Thyroid gland (tissue), 4 donors: ENCODE measurements at places on chromosomes 3 and 15. TPM values are rescaled to one million over a fixed set of nuclear protein-coding genes. Genes with fewer than 3 reads are reported as not detected.

DNA sequence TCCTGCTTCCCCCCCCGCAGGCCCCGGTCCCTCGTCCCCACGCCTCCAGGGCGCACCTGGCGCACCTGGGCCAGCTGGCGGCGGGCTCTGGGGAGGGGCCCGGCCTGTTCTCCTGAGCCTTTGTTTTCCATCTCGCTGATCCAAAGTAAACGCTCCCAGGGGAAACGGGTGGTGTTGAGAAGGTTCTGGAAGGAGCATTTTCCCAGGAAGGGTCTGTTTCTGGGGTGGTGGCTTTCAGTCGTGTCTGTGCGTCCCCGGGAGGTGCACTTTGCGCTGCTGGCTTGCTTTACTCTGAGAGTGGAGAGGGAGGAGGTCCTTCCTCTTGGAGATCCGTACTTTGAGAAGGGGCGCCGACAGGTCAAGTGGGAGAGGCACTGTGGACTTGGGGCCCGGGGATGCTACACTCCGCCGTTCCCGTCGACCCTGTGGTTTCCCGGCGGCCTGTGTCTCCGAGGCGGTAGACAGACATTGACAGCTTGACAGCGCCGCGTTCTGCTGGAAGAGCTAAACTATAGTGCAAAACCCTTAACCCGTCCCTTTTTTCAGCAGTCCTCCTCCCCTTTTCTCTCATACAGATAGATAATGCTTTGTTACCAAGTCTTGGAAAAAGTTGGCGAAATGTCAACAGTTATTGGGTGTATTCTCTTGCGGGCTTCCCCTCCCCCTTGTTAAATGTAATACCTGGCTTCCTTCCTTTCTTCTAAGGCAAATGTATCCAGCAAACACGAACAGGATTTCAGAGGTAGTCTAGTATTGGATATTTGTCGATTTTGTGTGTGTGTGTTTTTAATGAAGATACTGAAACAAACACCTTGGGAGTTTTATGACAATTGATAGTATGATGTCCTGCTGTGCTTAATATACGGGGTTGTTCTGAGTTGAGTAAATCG is 6.5 kb downstream of the TPM1 start:
- H3K36me3 ChIP-seq: no peaks in the 10 kb centered on the region
- peaks cover 66% of the 10 kb centered on the region for H3K4me1 ChIP-seq
- peak overlapping the region; percentile 69 for H3K4me3 ChIP-seq
- no peaks in the 10 kb centered on the region for H3K27me3 ChIP-seq
- H3K27ac ChIP-seq: peak overlapping the region; percentile 59

DNA sequence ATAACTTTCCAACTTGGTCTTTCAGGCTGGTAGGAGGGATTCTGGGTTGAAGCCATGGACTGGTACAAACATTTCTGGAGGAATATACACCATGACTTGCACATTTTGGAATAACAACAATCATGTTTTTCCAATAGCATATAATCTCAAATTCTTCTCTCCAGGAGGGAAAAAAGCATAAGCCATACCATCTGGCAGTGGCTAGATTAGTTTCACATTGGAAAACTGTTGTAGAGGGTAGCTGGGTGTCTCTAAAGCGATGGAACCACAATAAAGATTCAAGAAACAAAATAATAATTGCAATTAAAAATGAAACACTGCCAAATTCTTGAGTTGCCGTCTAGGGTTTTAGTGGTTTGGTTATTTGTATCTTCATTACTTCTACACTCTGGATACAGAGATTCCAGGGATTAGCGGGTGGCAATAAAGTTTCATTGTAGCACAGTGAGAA is 278.5 kb upstream of the RASGRP1 start:
- no peaks in the 10 kb centered on the region for H3K27me3 ChIP-seq

- H3K36me3 ChIP-seq: no peaks in the 10 kb centered on the region
- H3K4me3 ChIP-seq: no peak overlapping the region
- no peaks in the 10 kb centered on the region for H3K4me1 ChIP-seq
- no peaks in the 10 kb centered on the region for H3K27me3 ChIP-seq
- DNase-seq: no peak
Measured at GRCh38 chr3:142982038-142982773, 18.7 kb upstream of the PAQR9 start.

DNA sequence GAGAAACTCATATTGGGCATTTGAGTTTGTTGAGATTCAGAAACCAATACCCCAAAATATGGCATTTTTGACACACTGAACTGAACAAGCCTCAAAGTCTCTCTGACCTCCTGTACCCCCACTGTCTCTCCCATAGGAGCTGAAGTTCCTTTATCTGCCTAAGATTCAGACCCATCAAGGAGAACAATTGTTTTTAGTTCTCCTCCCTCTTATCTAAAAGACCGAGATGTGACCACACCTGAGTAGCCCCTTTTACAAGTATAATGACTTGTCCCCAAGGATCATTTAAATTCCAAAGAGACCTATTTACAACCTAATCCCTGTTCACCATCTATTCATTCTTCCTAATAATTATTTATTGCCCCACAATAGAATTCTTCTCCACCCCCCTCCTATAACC is 122.1 kb upstream of the PLAAT1 start:
- no peaks in the 10 kb centered on the region for H3K36me3 ChIP-seq
- no peak for DNase-seq
- H3K27me3 ChIP-seq: no peaks in the 10 kb centered on the region
- H3K27ac ChIP-seq: no peak overlapping the region

DNA sequence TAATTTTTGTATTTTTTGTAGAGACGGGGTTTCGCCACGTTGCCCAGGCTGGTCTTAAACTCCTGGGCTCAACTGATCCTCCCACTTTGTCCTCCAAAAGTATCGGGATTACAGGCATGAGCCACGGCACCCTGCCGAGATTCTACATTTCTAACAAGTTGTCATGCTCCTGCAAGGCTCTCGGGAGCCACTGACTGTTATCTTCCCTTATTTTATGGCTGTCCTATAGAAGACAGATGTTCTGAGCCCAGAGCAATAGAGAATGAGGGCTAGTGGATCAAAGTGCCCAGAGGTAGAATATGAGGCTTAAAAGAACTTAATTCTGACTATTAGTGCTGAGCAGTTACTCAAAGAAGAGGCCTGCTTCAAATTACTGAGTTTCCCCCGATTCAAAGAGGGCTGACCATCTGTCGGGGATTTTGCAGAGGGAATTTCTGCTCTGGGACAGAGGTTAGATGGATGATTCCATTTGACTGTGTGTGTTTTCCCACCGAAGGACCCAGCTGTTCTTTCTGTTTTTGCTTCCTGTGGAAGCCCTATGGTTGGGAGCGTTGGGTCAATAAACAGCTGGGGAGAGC is 39.5 kb downstream of the ITPR1 start:
- H3K36me3 ChIP-seq: no peaks in the 10 kb centered on the region
- H3K4me1 ChIP-seq: peaks cover 95% of the 10 kb centered on the region
- H3K27ac ChIP-seq: peak overlapping the region; percentile 83

The RIOX2 gene
- total RNA-seq: 61.6 TPM
